ENCODE measurements at places on chromosomes 3 and 15.

DNA sequence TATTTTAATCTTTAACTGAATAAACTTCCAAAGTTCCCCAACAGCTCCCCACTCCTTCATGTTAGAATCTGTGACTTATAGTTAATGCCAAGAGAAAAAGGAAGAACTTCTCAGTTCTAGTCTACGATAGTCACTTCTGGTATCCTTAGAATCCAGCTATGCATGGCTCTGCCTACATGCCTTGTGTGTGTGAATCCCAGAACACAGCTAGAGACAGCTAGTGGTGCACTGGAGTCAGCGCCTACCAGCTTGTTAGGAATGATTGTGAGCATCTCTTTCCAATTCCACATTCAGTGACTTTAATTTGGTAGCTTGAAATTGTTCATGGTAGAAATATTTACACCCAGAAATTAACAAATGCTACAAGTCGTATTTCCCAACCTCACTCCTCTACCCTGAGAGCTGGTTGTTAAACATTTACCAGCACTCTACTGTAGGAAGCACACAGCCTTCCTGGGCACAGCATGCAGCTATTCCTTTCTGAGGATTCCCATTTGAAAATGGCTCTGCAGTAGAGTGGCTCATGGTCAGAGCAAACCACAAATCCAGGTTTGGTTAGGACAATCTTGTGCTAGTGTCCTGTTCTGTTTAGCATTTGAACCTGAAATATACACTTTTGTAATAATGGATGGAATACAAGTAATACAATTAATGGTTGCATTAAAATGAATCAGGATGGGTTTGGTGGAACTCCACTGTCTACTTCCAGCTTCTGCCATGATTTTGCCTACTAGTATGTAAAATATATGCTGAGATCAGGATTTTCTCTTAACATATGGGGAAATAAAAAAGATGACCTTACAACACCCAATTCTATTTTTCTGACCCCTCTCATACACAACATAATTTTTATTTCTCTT lies 371.0 kb upstream of the GBE1 start:
- DNase-seq, result no peak

DNA sequence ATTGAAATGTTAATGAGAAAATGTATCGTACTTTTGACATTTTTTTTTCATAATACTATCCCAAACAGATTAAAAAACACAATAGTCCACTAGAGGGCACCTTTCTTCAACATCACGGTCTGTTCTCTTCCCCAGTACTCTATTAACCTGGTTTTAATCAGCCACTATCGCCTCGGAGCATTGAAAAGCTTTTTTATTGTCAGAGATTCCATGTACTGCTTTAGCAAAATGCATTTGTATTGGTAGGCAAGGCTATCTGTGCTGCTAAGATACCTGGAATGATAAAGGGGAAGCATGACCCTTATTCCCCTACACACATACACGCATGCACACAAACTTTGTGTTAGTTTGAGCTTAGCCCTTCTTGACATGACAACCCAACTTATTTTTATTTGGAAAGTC lies 160.1 kb upstream of the IL12A start:
- DNase-seq, result peak; percentile 70

DNA sequence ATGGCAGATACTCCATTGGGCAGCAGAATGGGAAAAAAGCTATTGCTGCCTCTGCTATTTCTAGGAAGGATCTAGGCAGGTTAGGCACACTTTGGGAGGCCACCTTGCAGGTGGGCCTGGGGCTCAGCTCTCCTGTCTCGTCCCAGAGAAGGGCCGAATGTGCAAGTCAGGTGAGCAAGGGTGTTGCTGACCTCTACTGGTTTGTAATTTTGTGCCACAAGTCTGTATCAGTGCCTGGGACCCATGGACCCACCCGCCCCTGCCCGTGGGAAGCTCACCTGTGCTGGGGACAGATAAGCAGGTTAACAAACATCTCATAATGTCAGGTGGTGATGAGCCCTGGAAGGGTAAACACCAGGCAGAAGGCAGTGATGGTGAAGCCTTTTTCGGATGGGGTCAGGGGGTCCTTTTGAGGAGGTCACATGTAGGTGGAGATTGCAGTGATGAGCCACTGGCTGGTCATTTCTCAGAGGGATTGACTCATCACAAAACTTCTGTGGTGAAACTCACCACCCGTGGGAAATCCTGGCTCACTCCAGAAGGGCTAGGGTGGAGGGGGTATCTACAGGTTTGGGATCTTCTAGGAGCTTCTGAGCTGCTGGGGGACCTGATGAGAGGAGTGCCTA lies 161.3 kb downstream of the KLF13 start:
- no peak for DNase-seq

- DNase-seq, result no peak
Measured at GRCh38 chr3:131282379-131282778, 99.2 kb upstream of the NUDT16 start.

GRCh38 chr3:154122912-154123559 lies 1.8 kb downstream of the ARHGEF26 start:
- peak; percentile 31 for DNase-seq

DNA sequence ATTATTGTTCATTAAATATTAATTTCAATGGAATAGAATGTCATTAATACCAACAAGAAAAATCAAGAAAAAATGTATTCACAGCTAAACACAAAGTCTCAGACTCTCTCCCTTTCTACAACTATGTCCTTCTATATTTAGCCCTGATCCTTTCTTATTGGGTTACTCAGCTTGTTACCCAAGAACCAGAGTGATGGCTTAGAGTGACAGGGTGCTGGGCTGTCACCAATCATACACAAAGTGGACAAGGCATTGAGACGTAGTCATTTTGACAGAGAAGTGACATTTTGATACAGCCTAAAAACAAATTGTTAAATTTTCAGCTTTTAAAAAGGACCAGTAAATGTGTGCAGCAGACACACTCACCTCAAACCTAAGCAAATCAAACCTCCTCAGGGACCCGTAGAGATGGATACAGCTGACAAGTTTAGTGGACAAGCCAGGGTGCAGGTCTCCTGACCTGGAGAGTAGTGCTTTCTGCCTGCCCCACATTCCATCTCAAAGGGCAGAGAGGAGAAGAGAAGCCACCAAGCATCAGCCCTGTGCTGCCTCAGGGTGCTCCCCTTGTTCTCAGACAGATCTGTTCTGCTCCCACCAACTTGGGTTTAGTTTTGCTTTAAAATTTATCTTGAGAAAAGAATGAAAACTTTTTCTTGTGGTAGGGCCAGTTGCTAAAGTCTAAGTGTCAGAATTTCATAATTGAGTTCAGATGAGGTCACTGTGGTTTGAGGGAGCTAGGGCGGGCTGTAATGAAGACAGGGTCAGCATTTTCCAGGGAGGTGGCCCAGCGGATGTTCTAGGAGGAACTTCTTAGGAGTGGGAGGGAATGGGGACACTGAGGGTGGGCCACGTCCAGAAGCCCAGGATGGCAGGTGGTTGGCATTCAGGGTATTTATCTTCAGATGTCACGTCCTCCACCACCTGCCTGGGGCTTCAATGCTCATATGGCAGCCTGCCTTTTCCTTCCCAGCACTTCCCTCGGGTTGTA lies 136.5 kb upstream of the TBL1XR1 start:
- DNase-seq, result no peak
